ENCODE measurements at places on chromosomes 4 and X.

DNA sequence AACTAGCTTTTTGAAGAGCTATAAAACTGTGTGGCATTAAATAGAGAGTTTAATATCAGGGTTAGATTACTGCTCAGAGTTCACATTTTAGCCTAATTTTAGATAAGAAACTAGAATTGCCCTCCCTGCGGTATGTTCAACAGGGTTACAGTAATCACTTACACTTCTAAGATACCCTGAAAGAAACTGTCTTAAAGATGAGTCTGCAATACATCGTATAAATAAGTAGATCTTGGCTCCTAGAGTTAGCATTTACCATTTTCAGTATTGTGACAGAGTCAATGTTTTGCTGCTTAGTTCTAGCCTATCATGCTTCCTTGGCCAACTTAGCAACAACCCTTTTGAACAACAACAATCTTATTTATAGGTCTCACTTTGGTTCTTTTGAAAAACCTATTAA is 217.8 kb upstream of the NDST4 start:
- no peak for DNase-seq

- DNase-seq, result no peak
Observed at GRCh38 chrX:112863850-112864249, 23.2 kb upstream of the AMOT start.

GRCh38 chr4:92519727-92520126 is 216.0 kb downstream of the GRID2 start:
- no peak for DNase-seq

GRCh38 chrX:134172588-134173259 is 64.3 kb upstream of the CCDC160 start:
- DNase-seq, result peak; percentile 43

DNA sequence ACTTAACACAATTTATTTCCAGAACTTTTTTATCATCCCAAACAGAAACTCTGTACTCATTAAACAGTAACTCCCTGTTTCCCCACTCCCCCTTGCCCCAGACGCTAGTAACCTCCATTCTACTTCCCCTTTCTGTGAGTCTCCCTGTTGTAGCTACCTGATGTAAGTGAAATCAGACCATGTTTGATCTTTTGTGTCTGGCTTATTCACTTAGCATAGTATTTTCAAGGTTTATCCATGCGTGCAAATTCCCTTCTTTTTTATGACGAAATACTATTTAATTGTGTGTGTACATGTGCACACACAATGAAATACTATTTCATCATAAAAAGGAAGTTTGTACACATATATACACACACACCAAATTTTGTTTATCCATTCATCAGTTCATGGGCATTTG is 5.2 kb downstream of the PKD2 start:
- no peak for DNase-seq

DNA sequence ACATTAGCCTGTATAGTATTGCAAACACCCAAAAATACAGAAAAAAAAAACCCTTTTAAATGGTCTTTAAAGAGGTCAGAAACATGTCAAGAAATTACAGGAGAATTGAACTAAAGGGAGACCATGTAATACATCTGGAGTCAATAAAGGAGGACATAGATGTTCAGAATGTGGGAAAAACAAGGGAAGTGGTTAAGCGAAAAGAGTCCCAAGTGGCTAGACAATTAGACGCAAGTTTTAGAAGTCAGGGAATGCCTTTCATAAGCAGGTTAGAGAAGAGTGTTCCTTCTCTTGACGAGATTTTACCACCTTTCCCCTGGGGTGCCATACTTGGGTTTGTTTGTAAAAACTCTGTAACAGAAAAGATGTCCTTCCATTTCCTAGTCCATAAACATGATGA is 7.8 kb downstream of the LNX1 start:
- DNase-seq, result no peak

GRCh38 chrX:131271274-131271673 is 17.8 kb downstream of the IGSF1 start:
- DNase-seq, result no peak

- DNase-seq, result no peak
Observed at GRCh38 chrX:68345025-68345424, 88.3 kb downstream of the OPHN1 start.

GRCh38 chrX:10107483-10107882 is 49.3 kb upstream of the CLCN4 start:
- DNase-seq, result no peak

DNA sequence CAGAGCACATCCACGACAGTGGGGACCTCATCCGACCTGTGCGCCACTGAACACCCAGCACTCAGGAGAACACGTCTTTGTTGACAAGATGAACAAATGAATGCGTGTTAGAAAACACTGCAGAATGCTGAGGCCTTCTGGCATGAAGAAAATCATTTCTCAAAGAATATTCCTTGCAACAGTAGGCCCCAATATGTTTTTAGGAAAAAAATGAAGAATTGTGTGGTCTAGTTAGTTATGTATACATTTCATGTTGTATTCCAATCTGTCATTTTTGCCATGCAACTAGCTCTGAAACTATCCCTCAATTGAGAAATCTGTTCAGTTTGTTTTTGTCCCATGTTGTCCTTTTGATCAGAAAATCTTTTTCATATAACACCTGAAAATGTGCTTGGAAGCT is 77.4 kb upstream of the MAD2L1 start:
- no peak for DNase-seq

- DNase-seq, result no peak
Observed at GRCh38 chr4:169119536-169119935, 109.5 kb upstream of the CBR4 start.

DNA sequence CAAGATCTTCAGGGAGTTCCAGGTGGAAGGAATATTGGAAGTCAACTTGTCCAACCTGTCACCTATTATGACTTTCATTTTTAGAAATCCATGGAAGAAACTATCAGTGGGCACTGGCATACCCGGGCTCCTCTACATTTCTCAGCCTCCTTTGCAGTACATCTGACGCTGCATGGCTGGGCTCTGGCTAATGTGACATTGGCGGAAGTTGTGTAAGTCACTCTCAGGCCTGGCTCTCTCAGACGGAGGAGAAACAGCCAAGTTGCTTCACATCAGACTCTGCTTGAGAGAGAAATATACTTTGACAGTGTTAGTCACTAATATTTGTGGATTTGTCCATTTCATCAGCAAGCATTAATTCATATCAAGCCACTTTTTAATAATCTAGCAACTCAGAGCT is 4.5 kb downstream of the DCHS2 start:
- no peak for DNase-seq

DNA sequence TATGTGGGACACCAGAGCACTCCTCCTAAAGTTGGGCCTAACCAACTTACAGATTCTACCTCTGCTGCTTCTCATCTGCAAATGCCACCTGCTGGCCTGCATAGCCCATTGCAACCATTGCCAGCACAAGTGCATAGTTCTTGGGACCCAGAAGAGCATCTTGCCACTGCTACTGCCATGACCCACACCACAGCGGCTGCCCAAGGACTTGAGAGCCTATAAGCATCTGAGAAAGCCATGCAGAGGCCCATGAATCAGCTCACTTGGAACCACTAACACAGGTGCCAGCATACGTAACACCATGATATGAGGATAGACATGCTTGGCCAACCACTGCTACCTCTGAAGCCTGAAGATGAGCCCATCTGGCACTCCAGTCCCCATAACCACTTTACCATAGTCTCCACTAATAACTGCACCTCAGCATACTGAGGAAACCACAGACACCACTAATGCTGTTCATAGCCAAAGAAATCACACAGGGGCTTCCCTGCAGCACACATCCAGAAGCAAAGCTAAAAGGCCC is 258.1 kb upstream of the AGTR2 start:
- no peak for DNase-seq

DNA sequence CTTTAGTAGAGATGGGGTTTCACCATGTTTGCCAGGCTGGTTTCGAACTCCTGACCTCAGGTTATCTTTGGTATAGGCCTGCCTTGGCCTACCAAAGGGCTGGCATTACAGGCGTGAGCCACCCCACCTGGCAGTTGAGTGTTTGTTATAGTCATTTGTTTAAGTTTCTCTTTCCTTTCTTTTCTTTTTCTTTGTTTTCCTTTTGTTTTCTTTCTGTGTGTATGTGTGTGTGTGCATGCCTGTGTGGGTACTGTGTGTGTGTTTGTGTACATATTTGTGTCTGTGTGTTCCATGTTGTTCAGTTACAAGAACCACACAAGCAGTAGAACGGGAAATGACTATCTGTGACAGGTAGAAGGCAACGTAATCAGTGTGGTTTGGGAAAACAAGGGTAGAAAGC is 624.9 kb downstream of the FSTL5 start:
- no peak for DNase-seq

DNA sequence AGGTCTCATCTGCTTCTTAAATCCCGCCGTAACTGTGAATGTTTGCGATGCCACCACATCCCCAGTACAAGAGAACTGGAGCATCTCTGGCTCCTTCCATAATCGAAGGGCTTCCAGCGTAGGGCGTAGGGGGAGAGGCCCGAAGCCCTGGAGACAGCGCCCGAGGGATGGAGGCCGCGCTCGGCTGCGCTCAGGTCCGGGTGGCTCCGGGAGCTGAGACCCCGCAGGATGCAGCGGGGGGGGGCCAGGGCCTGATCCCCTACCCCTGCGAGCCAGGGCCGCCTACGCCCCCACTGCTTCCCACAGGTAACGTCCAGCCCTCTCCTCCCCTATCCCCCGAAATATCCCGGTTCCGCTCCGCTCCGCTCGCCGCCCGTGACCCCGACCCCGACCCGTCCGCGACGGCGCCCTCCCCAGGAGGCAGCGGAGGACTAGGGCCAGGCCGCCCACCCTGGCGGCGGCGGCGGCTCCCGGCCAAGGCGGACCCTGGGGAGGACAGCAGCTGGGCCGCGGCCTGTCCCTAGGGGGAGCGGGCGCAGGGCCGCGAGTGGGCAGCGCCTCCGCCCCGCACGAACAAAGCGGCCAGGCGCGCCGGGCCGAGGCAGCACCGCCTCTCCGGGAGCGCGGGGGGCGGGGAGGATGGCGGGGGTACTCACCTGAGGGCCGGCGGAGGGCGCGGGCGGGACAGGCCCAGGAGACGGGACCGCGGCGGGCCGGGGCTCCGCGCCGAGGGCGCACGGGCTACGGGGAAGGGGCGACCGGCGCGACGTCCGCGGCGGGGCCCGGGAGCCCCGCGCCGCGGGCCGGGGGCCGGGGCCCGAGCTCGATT is 723 bp downstream of the WDFY3 start:
- peak; percentile 1 for DNase-seq

- no peak for DNase-seq
Observed at GRCh38 chrX:139026811-139027210, 315.3 kb upstream of the FGF13 start.

GRCh38 chrX:72349190-72349589 is 43.5 kb upstream of the CITED1 start:
- DNase-seq, result peak; percentile 17

GRCh38 chr4:8727546-8728510 is 135.3 kb downstream of the CPZ start:
- peak; percentile 16 for DNase-seq

- DNase-seq, result no peak
Observed at GRCh38 chr4:8544741-8545438, 35.3 kb upstream of the GPR78 start.

- no peak for DNase-seq
Observed at GRCh38 chr4:47526281-47526680, 41.2 kb downstream of the ATP10D start.

DNA sequence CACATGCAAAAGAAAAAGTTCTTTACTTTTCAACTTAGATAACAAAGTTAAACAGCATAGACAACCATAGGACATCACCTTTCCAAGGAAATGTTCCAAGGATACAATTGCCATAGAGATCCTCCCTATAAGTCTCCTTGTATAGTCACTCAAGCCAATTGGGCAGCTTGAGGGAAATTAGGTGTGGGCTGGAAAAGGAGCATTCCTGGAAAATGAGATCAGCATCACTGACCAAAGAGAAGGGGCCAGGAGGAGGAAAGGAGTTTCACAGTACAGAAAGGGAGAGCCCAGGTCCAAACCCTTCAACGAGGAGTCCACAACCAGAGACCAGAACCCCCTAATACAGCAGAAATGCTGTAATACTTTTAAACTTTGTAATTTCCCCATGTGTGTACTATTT is 91.5 kb upstream of the PPARGC1A start:
- no peak for DNase-seq

DNA sequence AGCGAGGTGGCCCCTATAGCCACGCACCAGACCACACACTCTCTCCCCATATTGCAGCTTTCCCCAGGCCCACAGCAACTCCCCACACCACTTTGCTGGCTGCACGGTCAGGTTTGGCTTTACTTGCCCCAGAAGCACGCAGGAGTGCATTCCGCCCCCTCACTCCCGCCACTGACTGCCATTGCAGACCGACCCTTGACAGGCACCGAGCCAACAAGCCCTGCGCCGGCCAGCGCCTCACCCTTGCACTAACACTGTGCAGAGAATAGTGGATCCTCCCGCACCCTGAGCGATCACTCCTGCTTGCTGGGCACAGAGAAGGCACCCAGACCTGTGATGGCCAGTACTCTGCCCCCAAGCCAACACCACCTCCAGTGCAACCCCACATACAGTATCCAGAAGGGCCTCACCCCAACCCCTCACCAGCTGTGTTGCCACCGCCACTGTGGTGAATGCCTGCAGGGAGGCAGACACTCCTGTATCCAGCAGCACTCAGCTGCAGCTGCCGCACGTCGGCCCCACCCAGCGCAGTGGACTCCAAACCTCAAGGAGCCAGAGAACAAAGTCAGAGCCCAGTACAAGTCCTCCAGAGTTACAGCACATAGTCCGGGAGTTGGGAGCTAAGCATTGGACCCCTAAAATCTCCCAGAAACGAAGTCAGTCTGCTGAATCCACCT is 28.6 kb upstream of the DIAPH2 start:
- no peak for DNase-seq

DNA sequence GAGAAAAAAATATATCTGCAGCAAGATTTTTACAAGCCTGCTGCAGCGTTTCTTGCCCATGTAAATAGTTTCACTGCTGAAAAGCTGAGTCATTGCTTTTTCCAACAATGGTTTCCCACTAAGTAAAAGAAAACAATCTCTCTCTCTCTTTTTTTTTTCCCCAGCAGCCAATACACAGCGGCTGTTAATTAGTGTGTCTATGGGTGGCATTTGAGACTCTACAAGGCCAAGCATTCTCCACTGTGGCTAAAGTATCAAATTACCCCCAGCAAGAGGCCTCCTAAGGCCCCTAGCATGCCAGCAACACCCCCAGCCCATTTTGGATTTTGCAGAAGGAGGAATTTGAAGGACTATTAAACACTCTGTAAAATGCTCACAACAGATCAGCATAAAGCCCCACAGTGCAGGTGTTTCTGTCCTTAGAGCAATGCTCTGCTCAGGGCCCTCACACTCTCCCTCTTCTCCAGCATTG is 837.4 kb downstream of the TRIML1 start:
- no peak for DNase-seq

- DNase-seq, result no peak
Observed at GRCh38 chr4:83885256-83886182, 349.6 kb downstream of the GPAT3 start.

GRCh38 chr4:70515367-70516250 is 2.8 kb upstream of the AMTN start:
- no peak for DNase-seq

- peak; percentile 21 for DNase-seq
Observed at GRCh38 chr4:127632420-127633403, at the start of gene INTU. Gene INTU, plus strand, starts transcription at chr4:127632957. Its CDS starts 78 bp downstream, at chr4:127633035.

GRCh38 chr4:15659768-15660570 is 4.8 kb upstream of the FBXL5 start:
- DNase-seq, result no peak
